ENCODE measurements at places on chromosomes 3 and 15.

DNA sequence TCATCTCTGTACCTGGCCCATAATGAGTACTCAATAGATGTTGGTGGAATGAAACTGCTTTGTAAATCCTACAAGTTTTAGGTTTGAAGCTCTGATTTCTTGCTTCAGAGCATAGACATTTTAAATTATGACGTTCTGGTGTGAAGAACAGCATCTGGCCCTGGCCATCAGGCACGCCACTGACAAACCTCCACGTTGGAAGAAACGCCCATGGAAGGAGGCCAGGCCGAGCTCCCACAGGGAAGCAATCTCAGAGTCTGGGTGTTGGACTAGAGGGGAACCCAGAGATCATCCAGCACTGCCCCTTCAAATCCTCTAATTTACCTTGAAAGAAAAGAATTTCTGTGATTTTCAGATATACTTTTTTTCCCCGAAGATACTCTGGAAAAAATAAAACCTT lies 328.1 kb upstream of the RGMA start:
- DNase-seq, result no peak

DNA sequence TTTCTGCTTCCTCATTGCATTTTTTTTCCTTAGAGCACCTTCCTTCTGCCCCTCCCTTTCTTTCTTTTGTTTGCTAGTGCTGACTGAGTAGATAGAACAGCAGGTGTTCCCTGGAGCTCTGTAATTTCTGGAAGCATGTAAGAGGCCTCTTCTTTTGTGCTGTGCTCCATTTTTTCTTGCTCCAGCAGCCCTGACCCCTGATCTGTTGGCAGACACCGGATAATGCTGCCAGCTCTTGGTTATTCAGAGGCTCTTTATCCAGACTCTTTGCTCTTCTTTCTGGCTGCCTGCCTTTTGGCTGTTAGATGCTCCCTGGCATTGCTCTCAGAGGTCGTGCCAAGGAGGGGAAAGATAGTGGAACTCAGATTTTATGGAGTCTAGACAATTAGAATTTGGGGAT lies 104.4 kb upstream of the RBMS3 start:
- no peak for DNase-seq

DNA sequence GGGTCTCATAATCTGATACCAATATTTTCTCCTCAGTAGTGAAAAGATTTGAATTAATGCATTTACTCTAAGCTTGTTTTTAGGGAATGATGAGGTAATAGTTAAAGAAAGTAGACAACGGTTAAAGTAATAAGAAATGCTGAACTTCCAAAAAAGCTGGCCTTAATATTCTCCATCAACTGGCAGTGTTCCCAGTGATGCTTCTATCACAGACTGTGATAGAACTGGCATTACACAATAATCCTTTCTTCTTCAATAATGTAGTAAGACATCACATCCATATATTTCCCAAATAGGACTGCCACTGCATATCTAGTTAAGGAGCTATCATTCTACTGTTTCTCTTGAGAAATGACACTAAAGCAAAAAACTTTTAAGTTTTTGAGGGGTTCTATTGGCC lies 188.7 kb downstream of the IL5RA start:
- DNase-seq, result no peak

DNA sequence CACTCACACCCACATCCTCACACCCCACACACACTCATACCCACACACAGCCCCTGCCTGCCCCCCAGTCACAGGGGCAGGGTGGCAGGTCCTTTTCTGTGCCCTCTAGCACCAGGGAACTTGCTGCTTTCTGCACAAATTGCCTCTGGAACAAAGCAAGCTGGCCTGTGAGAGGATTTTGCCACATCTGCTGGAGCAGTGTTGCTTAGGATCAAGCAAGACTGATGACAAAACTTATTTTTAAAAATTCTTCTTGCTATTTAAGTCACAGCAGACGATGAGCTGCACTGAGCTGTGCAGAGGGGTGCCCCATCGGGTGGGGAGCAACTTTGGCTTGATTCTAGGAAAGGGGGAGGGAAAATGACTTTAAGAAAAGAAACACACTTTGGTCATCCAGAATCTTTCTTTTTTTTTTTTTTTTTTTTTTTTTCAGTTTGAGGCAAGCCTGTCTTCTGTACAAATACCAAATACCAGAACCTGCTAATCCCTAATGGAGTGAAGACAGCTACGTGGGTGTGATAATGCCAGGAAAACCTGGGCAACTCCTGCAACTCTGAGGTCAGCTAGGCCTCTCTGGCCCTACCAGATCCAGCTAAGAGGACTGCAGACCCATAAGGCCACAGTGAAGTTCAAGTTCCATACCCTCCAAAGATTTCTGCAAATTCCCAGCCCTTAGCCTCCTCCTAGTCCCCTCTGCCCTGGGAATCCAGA lies 195.3 kb downstream of the ABHD5 start:
- no peak for DNase-seq

DNA sequence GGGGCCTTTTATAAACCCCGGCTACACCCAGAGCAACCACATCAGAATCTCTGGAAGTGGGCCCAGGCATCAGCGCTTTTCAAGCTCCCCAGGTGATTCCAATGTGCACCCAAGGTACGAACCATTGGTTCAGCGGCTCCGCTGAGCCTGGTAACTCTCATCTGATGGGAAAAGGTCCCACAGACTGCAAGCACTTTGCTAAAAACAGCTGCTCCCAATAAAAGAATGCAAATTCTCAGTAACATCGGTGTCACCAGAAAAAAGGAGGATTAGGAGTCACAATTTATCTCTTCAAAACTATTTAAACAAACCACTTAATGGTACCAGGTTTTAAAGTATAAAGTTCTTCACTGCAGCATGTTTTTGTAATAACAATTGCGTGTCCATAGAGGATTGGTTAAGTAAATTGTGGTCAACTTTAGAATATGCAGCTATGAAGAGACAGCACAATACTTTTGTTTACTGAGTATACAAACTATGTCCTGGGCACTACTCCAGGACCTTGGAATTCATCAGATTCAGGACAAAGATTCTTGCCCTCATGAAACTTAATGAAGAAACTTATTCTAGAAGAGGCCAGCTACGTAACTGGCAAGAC lies 660.7 kb upstream of the ADAMTS9 start:
- DNase-seq, result no peak

GRCh38 chr3:194382196-194382891 lies 12.8 kb upstream of the LRRC15 start:
- no peak for DNase-seq

GRCh38 chr15:85702321-85703101 lies 92.2 kb downstream of the KLHL25 start:
- DNase-seq, result no peak

- no peak for DNase-seq
Observed at GRCh38 chr3:196292286-196292923, 4.9 kb upstream of the PCYT1A start.

- DNase-seq, result no peak
Observed at GRCh38 chr3:171789759-171790505, 20.4 kb downstream of the PLD1 start.

- no peak for DNase-seq
Observed at GRCh38 chr15:83205725-83206324, 1.8 kb downstream of the HDGFL3 start.

GRCh38 chr3:174051191-174051590 lies 653.6 kb downstream of the NLGN1 start:
- no peak for DNase-seq
